ENCODE measurements at places on chromosomes 12 and 14.

GRCh38 chr12:116876151-116876869 lies 4.9 kb downstream of the HRK start:
- no peak overlapping the region for H3K4me3 ChIP-seq
- peaks cover 19% of the 10 kb centered on the region for H3K4me1 ChIP-seq
- no peak overlapping the region for H3K27ac ChIP-seq

DNA sequence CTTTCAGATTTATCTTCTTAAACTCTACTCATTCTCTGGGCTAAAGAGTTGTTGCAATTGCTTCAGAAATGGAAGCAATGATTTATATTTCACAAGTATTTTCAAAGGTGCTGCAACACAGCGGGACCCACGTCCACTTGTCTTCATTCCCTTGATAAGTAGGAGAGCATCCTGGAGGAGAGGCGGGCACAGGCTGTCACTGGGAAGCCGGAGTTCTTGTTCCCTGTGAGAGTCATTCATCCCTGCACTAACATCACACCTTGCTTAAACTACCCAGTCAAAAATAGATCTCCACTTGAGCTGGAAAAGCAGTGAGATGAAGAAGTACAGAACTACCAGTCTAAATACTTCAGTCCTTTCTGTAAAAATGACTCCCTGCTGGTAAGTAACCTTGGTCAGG lies 160.5 kb upstream of the RASSF8 start:
- no peaks in the 10 kb centered on the region for H3K36me3 ChIP-seq
- no peak overlapping the region for H3K27ac ChIP-seq
- no peaks in the 10 kb centered on the region for H3K27me3 ChIP-seq
- no peaks in the 10 kb centered on the region for H3K4me1 ChIP-seq

GRCh38 chr12:31478425-31478824 lies 112.5 kb downstream of the DENND5B start:
- no peak overlapping the region for H3K27ac ChIP-seq
- H3K27me3 ChIP-seq = no peaks in the 10 kb centered on the region
- no peak for DNase-seq
- no peak overlapping the region for H3K4me3 ChIP-seq
- no peaks in the 10 kb centered on the region for H3K36me3 ChIP-seq

- H3K36me3 ChIP-seq = no peaks in the 10 kb centered on the region
- H3K4me3 ChIP-seq = no peak overlapping the region
- no peak for DNase-seq
- no peaks in the 10 kb centered on the region for H3K27me3 ChIP-seq
- no peaks in the 10 kb centered on the region for H3K4me1 ChIP-seq
Observed at GRCh38 chr14:57549765-57550420, 56.2 kb upstream of the CCDC198 start.
